ENCODE measurements at places on chromosomes 5 and 9. TPM values are rescaled to one million over a fixed set of nuclear protein-coding genes. Genes with fewer than 3 reads are reported as not detected.

Gene CCL21
- polyA plus RNA-seq = 42.8 TPM

DNA sequence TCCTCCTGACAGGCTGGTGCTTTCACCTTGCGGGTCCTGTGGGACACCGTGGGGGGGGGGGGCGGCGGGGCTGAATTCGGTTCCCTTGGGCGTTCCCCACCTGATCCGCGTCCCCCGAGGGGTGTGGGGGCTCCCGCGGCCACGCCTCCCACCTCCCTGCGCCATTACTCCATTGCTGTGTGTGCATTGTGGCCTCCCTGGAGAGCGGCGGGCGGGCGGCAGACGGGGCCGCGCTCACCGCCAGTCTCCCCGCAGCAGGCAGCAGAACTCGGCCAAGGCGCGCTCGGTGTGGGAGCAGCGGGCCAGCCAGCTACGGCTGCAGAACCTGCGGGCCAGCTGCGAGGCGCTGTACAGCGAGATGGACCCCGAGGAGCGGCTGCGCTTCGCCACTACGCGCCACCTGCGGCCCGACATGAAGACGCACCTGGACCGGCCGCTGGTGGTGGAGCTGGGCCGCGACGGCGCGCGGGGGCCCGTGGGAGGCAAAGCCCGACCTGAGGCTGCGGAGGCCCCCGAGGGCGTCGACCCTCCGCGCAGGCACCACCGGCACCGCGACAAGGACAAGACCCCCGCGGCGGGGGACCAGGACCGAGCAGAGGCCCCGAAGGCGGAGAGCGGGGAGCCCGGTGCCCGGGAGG lies 145.3 kb downstream of the CACNA1B start:
- H3K36me3 ChIP-seq = no peaks in the 10 kb centered on the region
- DNase-seq = peak; percentile 12
- no peak overlapping the region for H3K4me3 ChIP-seq
- H3K27me3 ChIP-seq = peaks cover 4% of the 10 kb centered on the region
- H3K4me1 ChIP-seq = no peaks in the 10 kb centered on the region
- H3K27ac ChIP-seq = no peak overlapping the region

Gene ANXA2R
- 2.0 TPM for polyA plus RNA-seq

- H3K27ac ChIP-seq = no peak overlapping the region
- H3K36me3 ChIP-seq = no peaks in the 10 kb centered on the region
- DNase-seq = no peak
- H3K4me3 ChIP-seq = no peak overlapping the region
- H3K27me3 ChIP-seq = no peaks in the 10 kb centered on the region
These were observed 42.9 kb downstream of the BNIP1 start for GRCh38 chr5:173187054-173187743.

Gene IGIP
- 13.2 TPM for polyA plus RNA-seq

Gene PPP3R2
- polyA plus RNA-seq = not detected

Gene ABO
- polyA plus RNA-seq = 25.0 TPM

Gene ANKRD31
- polyA plus RNA-seq = 0.17 TPM

DNA sequence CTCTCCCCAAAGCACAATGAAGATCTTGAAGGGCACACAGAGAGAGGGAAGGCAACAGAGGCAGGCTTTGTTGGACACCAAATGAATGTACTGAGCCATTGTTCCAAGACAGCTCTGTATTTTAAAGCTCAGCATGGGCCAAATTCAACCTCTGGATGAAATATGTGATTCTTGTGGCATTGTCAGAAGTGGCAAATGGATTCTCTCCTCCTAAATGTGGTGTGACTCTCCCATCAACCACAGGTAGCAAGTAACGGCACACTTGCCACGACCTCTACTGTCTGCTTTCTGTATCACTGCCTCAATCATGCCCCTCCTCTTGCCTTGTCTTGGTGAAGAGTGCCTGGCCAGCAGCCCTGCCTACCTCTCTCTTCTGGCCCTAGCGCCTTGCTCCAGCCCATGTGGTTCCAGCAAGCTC lies 6.1 kb upstream of the MOB3B start:
- no peaks in the 10 kb centered on the region for H3K27me3 ChIP-seq
- no peak for DNase-seq
- no peaks in the 10 kb centered on the region for H3K36me3 ChIP-seq
- H3K4me3 ChIP-seq = no peak overlapping the region
- no peak overlapping the region for H3K27ac ChIP-seq

Gene SLC9A3
- polyA plus RNA-seq = 36.9 TPM

DNA sequence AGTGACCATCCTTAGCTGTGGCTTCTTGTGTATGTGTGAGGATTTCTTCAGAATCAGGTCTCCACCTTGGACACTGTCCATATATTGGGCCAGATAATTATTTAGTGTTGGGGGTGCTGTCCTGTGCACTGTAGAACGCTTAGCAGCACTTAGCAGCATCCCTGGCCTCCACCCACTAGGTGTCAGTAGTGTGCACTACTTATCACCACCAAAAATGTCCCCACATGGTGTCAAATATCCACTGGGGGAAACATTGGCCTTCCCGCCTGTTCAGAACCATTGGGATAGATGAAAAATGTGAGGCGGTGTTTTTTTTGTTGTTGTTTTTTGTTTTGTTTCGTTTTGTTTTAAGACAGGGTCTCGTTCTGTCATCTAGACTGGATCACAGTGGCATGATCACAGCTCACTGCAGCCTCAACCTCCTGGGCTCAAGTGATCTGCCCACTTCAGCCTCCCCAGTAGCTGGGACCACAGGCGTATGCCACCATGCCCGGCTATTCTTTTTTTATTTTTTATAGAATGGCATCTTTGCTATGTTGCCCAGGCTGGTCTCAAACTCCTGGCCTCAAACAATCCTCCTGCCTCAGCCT lies 67.7 kb downstream of the TENT4A start:
- no peaks in the 10 kb centered on the region for H3K36me3 ChIP-seq
- DNase-seq = no peak
- no peak overlapping the region for H3K4me3 ChIP-seq
- no peak overlapping the region for H3K27ac ChIP-seq

Gene IRX2
- polyA plus RNA-seq = 11.7 TPM

Gene NIPAL4
- polyA plus RNA-seq = not detected

DNA sequence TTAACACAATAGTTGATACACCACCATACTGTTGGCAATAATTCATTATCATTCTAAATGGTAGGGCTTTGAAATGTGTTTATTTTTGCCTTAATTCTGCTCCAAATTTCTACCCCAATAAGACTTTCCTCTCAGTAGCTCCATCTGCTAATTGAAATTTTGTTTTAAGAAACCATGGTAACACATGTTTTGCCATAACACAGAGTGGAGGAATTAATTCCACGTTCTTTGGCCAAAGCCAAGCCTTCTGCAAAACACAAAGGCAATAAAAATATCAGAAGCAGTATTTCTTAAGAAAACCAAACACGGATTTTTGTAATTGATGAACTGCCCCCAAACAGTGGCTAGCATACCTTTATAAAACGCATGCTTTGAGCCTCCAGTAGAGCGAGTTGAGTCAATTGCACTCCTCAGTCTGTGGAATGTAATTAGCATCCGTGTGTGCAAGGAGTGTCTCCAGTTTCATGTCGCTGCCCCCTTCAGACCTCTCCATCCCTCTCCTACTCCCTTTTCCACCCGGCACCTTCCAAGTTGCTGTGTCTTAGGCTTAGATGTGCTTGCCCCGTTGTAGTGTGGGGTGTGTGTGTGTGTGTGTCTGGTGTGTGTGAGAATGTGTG lies 58.2 kb upstream of the CKS2 start:
- H3K27me3 ChIP-seq = no peaks in the 10 kb centered on the region
- H3K36me3 ChIP-seq = peaks cover 3% of the 10 kb centered on the region
- H3K4me1 ChIP-seq = no peaks in the 10 kb centered on the region
- H3K27ac ChIP-seq = no peak overlapping the region
- no peak overlapping the region for H3K4me3 ChIP-seq

DNA sequence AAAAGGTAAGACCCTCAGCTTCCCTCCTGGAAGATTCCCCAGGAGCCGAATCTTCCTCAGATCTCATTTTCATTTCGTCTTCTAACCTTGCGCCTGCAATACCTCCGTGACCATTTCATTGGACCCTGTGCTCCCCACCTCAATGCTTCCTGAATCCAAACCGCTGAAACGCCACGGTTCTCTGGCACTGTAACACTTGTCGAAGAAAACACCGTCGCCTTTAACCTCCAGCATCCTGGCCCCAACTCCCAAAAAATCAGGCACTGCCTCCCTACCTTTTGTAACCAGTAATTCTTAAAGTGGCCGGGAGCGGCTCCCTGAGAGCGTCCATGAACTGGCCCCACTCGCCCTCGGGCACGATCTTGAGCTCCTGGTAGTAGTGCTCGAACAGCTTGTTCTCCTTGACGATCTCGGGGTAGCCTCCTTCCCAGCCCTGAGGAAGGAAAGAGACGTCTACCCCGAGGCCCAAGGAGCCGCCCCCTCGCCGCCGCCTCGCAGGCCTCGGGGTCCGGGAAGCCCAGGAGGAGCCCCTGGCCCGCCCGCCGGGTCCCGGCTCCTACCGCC lies 438 bp downstream of the NSUN2 start:
- peak overlapping the region; percentile 95 for H3K27ac ChIP-seq
- peaks cover 17% of the 10 kb centered on the region for H3K36me3 ChIP-seq
- H3K4me3 ChIP-seq = peak overlapping the region; percentile 86
- peaks cover 10% of the 10 kb centered on the region for H3K4me1 ChIP-seq
- peak; percentile 80 for DNase-seq

Gene ACTBL2
- not detected for polyA plus RNA-seq

- DNase-seq = no peak
- no peak overlapping the region for H3K27ac ChIP-seq
- no peaks in the 10 kb centered on the region for H3K36me3 ChIP-seq
- H3K27me3 ChIP-seq = no peaks in the 10 kb centered on the region
These were observed 111.3 kb upstream of the FST start for GRCh38 chr5:53368966-53369605.

GRCh38 chr5:122607818-122608217 lies 167.1 kb upstream of the SNX2 start:
- H3K4me3 ChIP-seq = no peak overlapping the region
- no peaks in the 10 kb centered on the region for H3K36me3 ChIP-seq
- no peak for DNase-seq
- H3K27ac ChIP-seq = no peak overlapping the region

DNA sequence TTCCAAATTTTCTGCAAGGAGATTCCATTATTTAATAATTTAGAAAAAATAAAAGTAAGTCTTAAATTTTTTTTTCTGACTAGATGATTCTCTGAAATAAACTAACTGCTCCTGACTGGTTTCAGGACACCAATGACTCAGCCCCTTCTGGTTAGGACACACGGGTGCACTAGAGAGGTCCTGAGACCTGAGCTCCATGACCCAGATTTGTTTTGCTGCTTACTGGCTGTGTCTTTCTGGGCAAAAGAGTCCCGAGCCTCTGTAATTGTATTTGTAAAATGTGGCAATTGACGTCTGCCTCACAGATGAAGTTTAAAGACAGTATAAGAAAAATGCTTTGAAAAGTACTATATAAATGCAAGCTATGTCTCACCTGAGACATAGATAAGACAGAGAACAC lies 89.1 kb downstream of the SLC24A2 start:
- H3K27me3 ChIP-seq = no peaks in the 10 kb centered on the region
- no peaks in the 10 kb centered on the region for H3K4me1 ChIP-seq
- no peak overlapping the region for H3K4me3 ChIP-seq
- H3K27ac ChIP-seq = no peak overlapping the region
- no peak for DNase-seq

Gene TERT
- polyA plus RNA-seq = not detected

GRCh38 chr5:160506006-160507004 lies 84.7 kb downstream of the PTTG1 start:
- no peaks in the 10 kb centered on the region for H3K36me3 ChIP-seq
- H3K4me1 ChIP-seq = no peaks in the 10 kb centered on the region
- no peak overlapping the region for H3K4me3 ChIP-seq
- no peak overlapping the region for H3K27ac ChIP-seq
- no peaks in the 10 kb centered on the region for H3K27me3 ChIP-seq
- no peak for DNase-seq

Gene POU5F2
- polyA plus RNA-seq = not detected

DNA sequence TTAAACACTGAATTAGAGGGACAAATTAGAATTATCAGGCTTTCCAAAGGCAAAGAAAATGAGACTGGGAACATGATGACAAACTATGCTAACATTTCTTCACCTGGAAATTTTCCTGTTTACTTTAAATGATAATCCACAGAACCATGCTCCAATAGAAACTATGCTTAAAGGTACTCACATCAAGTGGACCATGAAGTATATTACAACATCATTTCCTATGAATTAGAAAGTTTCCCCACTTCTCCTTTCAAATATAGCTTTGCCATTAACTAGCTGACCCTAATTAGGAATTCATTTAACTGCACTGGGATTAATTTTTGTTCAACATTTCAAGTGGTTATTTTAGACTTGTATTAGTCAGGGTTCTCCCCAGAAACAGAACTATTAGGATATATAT lies 81.4 kb downstream of the DTWD2 start:
- no peaks in the 10 kb centered on the region for H3K36me3 ChIP-seq
- H3K4me1 ChIP-seq = no peaks in the 10 kb centered on the region
- H3K4me3 ChIP-seq = no peak overlapping the region
- DNase-seq = no peak
- H3K27me3 ChIP-seq = no peaks in the 10 kb centered on the region

DNA sequence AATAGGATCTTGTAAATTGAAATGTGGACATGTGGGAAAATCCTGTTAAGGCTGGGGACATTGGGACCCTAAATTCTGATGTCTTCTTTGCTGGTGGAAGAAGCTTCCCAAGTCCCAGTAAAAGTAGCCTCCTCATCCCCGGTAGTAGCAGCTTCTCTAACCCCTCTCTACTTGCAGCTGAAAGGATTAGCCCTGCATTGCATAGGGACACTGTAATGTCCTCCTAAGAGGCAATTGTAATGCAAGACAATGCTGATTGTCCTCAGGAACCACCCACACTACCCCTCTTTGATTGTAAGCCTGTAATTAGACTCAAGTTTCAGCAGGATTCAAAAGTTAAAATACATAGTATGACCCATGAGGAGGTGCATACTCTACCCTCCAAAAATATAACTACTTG lies 1938.4 kb upstream of the C9orf72 start:
- H3K36me3 ChIP-seq = no peaks in the 10 kb centered on the region
- no peaks in the 10 kb centered on the region for H3K27me3 ChIP-seq

DNA sequence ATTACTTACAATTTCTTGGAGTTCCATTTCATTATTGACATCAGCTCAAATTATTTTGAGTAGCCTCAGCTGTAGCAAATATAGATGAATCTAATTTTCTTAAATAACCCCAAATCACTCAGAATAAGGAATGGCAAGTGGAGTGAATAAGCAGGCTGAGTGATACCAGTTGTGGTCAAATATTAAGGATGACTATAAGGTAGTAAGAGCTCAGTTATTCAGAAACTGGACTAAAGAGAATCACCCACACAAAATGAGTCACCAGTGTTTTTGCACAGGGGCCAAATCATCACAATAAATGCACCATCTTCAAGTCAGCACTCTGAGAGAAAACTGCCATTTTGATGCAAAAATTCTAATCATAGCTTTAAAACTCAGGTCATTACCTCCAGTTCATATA lies 128.9 kb upstream of the TARS1 start:
- H3K4me3 ChIP-seq = no peak overlapping the region
- peaks cover 3% of the 10 kb centered on the region for H3K4me1 ChIP-seq
- DNase-seq = no peak
- H3K27me3 ChIP-seq = no peaks in the 10 kb centered on the region

Gene PLCXD3
- polyA plus RNA-seq = 5.1 TPM

- H3K4me3 ChIP-seq = no peak overlapping the region
- no peaks in the 10 kb centered on the region for H3K36me3 ChIP-seq
- no peaks in the 10 kb centered on the region for H3K4me1 ChIP-seq
These were observed 9.4 kb upstream of the RAD23B start for GRCh38 chr9:107273634-107274033.

Gene PCDH12
- 7.4 TPM for polyA plus RNA-seq
